ENCODE measurements at places on chromosomes 5 and 9.

- no peak for DNase-seq
Observed at GRCh38 chr9:109893241-109893640, 113.2 kb downstream of the PALM2AKAP2 start.

DNA sequence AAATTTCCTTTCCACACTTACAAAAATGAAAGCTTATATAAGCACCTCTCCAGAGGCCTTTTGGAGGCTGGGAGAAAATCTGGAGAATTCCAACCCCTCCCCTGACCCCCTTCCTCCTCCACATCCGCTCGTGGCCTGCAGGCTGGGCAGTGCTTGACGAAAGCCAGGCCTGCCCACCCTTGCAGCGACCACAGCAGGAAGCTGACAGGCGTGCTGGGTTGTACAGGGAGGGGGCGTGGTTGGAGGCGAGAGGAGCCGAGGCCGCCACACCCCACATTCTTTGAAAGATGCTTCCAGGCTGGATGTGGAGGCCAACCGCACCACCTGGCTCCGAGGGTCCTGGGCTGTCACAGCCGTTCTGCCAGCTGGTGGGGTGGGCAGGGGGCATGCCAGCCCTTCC is 47.8 kb upstream of the IER5L start:
- peak; percentile 85 for DNase-seq

DNA sequence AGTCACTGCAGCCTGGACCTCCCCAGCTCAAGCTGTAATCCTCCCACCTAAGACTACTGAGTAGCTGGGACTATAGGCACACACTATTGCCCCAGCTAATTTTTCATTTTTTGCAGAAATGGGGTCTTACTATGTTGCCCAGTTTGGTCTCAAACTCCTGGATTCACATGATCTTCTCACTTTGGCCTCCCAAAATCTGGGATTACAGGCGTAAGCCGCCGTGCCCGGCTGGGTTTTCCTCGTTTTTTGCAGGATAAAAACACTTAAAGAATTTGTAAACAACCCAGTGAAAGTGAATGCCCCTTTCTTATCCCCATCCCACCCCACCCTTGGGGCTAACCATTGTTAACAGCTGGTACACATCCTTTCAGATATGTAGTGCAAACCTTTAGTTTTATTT is 7.7 kb downstream of the CLTB start:
- DNase-seq: no peak

DNA sequence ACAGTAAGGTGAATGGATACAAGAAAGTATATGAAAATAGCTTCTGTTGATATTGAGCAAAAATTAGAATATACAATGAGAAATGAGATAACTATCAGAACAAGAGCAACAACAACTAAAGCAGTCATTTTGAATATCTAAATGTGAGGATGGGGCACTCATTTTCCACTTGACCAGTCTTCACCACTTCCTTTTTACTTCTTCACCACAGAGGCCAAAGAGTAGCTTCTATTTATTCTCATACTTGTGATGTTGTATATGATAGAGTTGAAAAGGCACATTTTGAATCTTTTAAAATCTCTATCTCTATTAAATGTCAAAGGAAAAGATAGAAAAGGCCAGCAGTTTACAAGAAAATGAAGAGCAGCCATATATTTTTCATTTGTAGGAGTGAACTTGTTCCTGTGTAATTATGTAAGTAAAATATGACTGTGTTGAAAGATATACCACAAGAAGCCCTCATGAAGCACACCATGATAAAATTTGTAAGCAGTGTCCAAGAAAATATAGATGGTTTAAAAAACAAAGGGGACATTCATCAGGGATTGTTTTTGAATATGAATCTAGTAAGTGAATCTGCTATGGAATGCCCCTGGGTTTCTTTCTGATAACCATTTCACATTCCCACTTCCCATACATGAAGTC is 39.2 kb downstream of the ADAMTS19 start:
- DNase-seq: no peak

All from left ventricle myocardium superior (tissue), 1 donor.